ENCODE measurements at places on chromosomes 16 and 17.

DNA sequence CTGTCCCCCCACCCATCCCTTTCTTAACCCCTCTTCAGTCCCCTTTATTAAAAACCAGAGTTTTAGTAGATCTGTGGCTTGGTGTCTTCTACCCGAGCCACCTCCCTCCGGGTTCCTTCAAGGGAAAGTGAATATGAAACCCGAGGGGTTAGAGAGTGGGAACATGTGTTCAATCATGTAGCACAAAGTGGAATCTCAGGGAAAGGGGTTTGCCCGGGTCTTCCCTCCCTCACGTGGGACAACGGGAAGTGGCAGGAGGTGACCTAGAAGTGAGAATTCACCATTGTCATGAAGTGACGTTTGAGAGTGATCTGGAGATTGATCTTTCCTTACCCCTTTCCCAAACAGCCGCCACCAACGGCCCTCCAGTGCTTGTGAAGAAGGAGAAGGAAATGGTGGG lies 5.0 kb downstream of the RNF227 start:
- DNase-seq, result no peak

- DNase-seq, result no peak
Measured at GRCh38 chr16:9843424-9844018, 338.7 kb downstream of the GRIN2A start.

DNA sequence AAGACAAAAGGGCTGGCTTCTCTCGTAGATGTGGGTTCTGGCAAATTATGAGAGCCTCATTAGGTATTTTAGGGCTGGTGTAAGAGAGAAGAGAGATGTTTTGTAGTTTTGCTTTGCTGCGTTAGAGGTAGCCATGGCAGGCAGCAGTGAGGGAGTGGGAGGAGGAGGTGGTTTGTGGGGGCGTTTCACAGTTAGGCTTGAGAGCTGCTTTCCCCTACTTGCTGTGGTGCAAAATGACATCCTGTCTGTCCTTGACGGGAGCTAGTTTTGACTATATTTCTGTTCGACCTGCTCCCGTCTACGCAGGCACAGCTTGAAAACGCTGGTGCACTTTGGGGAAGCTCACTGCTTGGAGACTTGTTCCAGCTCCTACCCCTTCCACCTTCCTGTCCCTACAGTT lies 75.5 kb downstream of the SLC5A11 start:
- DNase-seq, result no peak

GRCh38 chr17:35630530-35631148 lies 43.5 kb downstream of the AP2B1 start:
- no peak for DNase-seq

- DNase-seq, result no peak
Measured at GRCh38 chr16:89827383-89828198, 684 bp upstream of the SPIRE2 start.

DNA sequence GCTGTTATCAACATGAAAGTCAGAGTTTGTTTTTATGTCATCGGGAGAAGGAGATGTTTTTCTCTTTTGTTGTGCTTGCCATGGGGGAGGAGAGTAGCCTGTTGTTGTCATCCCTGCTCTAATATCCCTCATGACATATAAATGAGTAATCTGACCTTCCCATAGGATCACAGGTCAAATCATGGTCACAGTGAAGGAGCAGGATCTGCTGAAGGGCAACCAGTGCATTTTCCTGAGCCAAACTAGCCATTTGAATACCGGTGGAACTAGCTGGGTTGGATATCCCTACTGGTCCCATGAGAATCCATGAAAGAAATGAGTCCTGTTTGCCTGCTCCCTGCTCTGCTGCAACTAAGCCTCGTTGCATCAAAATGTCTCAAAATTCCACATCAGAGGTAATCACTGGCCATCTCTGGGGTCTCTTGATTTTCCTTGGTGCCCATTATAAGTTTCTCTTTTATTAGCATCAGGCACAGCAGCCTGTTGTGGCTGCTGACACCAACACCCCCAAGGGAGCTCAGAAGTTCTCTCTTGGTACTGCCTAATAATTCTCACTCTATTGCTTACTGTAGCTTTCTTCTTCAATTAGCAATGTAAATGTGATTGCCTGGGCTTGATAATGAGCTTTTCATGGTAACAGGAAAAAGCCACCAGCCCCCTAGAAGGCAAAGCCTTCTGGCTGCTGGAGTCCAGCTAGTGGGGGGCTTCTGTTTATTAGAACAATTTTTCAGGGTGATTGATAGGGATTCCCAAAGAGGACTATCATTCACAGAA lies 211.4 kb upstream of the ERCC4 start:
- no peak for DNase-seq

- DNase-seq, result no peak
Measured at GRCh38 chr17:54530398-54530797, 370.3 kb upstream of the TOM1L1 start.

DNA sequence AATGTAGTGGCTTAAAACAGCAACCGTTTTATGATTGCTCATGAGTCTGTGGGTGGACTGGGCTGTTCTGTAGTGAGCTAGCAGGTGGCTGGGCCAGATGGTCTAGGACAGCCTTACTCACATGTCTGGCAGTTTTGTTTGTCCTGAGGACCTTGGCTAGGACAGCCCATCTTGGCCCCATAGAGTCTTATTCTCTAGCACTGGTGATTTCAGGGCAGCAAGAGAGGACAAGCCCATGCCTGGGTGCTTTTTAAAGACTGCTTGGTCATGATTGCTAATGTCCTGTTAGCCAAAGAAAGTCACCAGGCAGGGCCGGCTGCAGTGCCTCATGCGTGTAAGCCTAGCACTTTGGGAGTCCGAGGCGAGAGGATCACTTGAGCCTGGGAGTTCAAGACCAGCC lies 139.8 kb downstream of the KATNIP start:
- no peak for DNase-seq

- no peak for DNase-seq
Measured at GRCh38 chr17:54028986-54029580, 206.4 kb downstream of the KIF2B start.

- no peak for DNase-seq
Measured at GRCh38 chr17:81267390-81268067, 27.6 kb downstream of the SLC38A10 start.

- no peak for DNase-seq
Measured at GRCh38 chr16:51982715-51983680, 563.9 kb downstream of the TOX3 start.

GRCh38 chr17:35795007-35795870 lies at the start of gene MMP28:
Gene MMP28, minus strand, starts transcription at chr17:35795641. Its CDS starts 264 bp downstream, at chr17:35795377.
- DNase-seq, result peak; percentile 7

DNA sequence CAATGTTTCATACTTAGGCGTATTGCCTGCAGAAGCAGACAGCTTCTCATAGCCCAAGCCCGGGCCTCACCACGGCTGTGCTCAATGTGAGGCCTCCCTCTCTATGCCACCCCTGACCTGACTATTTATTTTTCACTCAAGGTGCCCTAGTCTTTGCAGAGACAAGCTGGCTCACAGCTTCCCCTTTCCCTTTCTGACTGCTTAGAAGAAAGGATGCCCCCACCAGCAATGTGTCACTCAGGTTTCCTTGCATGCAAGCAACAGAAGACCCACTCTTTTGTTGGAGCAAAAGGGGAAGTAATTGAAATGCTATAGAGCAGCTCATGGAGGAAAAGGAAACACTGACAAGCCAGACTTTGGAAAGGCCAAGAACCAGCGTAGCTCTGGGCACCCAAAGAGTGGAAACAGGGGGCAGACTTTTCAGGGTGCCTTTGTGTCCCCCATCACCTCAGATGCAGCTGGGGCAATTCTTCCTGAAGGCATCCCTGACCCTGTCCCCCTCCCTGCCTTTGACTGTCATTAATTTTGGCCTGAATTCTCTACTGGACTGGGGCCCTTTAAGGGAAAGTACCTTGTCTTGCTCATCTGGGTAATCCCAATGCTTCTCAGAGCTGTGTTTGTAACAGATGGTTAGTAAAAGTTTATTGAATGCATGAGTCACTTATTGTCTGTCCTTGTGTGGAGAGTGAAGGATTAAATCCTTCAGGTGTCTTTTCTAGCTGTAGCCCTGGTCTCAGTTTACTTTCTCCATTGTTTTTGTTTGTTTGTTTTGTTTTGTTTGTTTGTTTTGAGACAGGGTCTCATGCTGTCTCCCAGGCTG lies 17.8 kb downstream of the RGS9 start:
- no peak for DNase-seq

DNA sequence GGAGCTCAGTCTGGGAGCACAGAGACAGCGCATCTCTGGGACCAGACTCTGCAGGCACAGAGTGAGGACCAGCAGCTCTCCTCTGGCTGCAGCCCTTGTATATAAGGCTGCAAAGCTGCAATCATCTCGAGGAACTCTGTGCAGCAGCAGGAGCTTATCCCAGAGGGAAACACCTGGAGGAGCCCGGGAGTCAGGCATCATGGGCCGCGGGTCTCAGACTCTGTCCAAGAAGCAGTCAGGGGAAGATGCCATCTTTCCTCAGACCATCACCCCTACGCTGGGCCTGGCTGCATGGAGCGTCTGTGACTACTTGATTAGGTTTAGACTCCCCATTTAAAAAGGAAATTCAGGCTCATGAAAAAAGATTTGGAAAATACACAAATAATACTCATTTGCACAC lies 122.0 kb downstream of the IRF8 start:
- DNase-seq, result no peak

DNA sequence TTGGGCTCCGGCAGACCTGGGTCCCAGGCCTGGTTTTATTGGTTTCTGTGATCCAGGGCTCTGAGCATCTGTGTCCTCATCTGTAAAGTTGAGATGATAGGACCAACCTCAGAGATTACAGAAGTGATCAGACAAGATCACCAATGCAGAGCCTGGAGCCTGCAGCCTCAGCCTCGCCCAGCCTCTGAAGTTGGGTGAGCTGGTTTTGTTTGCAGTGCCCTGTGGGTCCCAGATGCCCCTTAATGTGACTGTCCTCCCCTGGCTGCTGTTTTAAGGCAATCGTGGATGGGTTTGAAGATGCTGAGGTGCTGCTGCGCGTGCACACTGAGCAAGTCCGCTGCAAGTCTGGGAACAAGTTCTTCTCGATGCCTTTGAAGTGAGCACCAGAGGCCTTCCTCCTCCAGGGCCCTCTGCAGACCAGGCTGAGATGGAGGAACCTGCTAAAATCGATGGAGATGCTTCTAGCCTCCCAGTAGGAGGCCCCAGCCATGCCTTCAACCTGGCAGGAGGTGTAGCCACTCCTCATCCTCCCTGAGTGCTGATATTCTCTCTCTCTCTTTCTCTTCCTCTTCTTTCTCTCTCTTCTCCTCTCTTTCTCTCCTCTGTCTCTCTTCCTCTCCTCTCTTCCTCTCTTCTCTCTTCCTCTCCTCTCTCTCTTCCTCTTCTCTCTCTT lies 5.6 kb upstream of the MMP15 start:
- DNase-seq, result no peak

DNA sequence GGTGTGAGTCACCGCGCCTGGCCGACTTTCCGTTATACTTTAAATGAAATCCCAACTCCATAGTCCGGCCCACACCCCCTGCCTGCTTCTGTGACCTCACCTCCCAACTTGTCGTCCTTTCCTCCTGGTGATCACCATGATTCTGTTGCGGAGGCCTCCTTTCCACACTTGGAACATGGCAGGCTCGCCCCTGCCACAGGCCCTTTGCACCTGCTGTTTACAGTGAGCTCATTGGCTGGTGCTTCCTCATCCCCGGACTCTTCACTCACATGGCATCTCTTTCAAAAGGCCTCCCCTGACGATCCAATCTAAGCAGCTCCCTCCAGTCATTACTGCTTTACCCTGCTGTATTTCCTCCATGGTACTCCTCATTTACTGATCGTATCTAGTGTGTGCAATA lies 64.6 kb downstream of the RAP1GAP2 start:
- no peak for DNase-seq

DNA sequence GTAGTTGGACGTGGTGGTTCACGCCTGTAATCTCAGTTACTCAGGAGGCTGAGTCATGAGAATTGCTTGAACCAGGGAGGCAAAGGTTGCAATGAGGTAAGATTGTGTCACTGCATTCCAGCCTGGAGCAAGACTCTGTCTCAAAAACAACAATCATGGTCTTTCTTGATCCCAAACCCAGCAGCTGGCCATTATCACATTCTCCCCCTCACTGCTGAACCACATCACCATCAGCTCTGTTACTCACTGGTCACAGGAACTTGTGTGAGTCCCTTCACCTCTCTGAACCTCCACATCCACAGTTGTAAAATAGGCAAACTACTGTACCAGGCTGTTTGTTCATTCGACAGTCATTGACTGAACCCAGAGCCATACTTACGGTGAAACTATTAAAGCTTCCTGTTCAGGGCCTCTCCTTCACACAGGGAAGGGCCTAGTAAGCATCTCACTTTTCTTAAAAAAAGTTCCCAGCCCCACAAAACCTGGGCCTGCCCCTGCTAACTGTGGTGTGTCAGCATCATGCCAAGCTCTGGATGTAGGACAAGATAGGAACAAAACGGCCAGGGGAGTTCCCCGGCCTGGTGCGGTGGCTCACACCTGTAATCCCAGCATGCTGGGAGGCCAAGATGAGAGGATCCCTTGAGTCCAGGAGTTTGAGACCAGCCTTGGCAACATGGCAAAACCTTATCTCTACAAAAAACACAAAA lies 104.7 kb downstream of the COPRS start:
- DNase-seq, result no peak

DNA sequence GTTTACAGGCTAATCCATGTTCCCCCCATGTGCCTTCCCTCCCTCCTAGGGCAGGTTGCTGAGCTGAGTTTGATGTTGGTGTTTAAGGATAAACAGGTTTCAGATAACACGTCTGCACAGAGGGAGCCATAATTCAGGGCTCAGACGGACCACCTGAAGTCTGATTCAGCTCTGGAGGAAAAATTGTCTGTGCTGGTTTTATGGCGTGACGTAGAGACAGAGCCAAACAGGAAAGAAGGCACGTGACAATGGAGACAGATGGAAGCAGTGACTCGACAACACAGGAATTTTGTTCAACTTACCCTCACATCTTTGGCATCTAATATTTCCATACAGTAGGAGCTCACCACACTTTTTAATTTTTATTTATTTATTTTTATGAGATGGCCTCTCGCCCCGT lies 10.7 kb upstream of the USP10 start:
- DNase-seq, result no peak

DNA sequence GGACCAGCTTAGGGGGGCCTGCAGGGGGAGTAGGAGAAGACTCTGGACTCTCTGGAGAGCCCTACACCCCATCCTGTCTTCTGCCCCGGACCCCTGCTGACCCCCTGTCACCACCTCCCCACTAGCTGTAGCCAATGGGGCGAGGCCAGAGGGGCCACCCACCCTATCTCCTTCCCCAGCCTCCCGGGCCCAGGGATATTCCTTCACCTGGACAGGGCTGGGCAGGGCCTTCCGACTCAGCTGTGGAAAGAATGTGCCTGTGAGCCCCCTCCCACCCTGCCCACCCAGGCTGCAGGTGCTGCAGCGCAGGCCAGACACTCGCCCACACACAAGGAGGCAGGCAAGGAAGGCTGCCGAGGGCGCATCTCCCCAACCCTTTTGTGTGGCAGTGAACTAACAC lies 23.0 kb downstream of the TSPOAP1 start:
- DNase-seq, result no peak

GRCh38 chr17:78048346-78049292 lies 79.9 kb downstream of the TMC6 start:
- DNase-seq, result no peak

- DNase-seq, result no peak
Measured at GRCh38 chr17:59284317-59284716, 47.1 kb upstream of the YPEL2 start.

Measured in activated naive CD8-positive, alpha-beta T cell treated with anti-CD3 and anti-CD28 coated beads, Interleukin-2, amount 50 U/mL, for 16 hours (primary cell).